Activated T-helper 2 cell treated with anti-CD3 and anti-CD28 coated beads, Interferon-gamma antibody, Interleukin-2, Interleukin-4, amounts not matched to agents 10 μg/mL and 5 μg/mL and 100 μg/mL, durations not matched to agents 14 hours and 24 hours and 36 hours (primary cell): ENCODE measurements at places on chromosomes 3 and 15.

DNA sequence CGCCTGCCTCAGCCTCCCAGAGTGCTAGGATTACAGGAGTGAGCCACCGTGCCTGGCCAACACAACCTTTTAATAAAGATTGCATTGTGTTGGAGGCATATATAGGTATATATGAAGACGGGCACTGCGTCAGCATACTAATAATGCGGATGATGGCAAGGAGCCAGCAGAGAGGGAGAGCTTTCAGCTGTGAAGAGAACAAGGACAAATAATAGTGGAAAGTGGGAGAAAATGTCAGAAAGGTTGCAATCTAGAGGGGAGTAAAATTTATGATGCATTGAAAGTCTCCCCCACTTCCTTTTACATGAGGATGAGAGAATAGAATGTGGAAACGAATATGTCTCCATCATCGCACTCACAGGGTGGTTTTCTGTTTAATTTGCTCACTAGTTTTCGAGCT is 170.5 kb upstream of the TBL1XR1 start:
- no peak overlapping the region for H3K27ac ChIP-seq
- DNase-seq, result no peak
- no peaks in the 10 kb centered on the region for H3K36me3 ChIP-seq
- peaks cover 1% of the 10 kb centered on the region for H3K27me3 ChIP-seq

- no peak overlapping the region for H3K4me3 ChIP-seq
- H3K4me1 ChIP-seq, result no peaks in the 10 kb centered on the region
- no peaks in the 10 kb centered on the region for H3K27me3 ChIP-seq
Observed at GRCh38 chr3:78881501-78881900, 886.3 kb downstream of the ROBO1 start.

- no peak for DNase-seq
- peaks cover 5% of the 10 kb centered on the region for H3K27me3 ChIP-seq
Observed at GRCh38 chr3:13037458-13038117, 35.6 kb downstream of the IQSEC1 start.

DNA sequence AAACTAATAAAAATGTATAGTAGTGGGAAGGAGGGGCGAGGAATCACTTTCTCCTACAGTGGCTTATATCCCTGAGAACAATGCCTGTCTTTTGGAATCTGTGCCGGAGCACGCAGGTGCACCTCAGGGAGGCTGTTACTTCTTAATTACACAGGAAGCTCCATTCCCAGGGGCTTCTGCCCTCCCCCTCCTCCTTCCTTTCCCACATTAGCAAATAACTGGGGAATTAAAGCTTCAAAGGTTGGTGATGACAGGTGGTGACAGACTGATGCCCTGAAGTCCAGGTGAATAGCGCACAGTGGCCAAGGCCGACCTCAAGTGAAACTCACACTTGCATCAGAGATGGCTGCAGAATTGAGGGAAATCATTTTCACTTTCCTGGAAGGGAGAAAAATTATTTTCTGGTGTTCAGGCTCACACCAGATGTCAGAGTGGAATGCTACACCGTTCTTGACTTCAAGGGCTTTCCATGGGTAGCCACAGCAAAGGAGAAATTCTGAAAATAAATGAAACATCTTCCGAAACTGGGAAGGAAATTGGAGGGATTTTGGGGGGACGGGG is 3.7 kb downstream of the GRAMD2A start:
- peaks cover 22% of the 10 kb centered on the region for H3K27me3 ChIP-seq
- peaks cover 5% of the 10 kb centered on the region for H3K4me1 ChIP-seq
- no peak for DNase-seq
- no peak overlapping the region for H3K27ac ChIP-seq

DNA sequence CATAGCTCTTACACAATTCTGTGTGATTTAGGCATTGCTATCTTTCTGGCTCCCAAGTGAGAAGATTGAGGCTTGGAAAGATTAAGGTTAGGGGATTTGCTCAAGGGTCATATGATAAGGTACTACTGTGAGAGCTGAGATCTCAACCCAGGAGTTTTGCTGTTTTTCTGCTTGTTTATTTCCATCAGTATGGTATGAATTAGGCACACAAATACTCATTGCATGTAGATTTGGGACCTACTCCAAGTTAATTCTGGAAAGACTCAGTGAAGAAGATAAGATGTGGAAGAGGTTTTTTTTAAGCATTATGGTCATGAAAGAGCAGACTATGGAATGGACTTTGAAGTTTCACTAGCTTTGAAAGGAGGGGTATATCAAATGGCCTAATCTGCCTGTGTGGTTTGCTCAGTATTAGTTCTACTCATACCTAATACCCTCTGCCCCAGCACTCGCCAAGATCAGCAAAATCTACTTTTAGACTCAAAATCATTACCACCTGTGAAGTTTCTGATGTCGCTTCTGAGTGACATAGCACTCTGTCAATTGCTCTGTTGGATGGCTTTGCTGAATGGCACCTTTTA is 12.5 kb downstream of the MBNL1 start:
- no peak overlapping the region for H3K4me3 ChIP-seq
- DNase-seq, result no peak
- H3K4me1 ChIP-seq, result peaks cover 71% of the 10 kb centered on the region
- H3K27me3 ChIP-seq, result no peaks in the 10 kb centered on the region

GRCh38 chr15:93800805-93801204 is 430.6 kb upstream of the MCTP2 start:
- no peak overlapping the region for H3K27ac ChIP-seq
- no peaks in the 10 kb centered on the region for H3K4me1 ChIP-seq

GRCh38 chr3:172119266-172119969 is 80.0 kb downstream of the FNDC3B start:
- peaks cover 2% of the 10 kb centered on the region for H3K4me1 ChIP-seq
- no peak overlapping the region for H3K27ac ChIP-seq
- peaks cover 11% of the 10 kb centered on the region for H3K36me3 ChIP-seq
- DNase-seq, result no peak
- no peak overlapping the region for H3K4me3 ChIP-seq

GRCh38 chr3:109257269-109257668 is 59.0 kb downstream of the DPPA2 start:
- no peaks in the 10 kb centered on the region for H3K4me1 ChIP-seq
- no peak overlapping the region for H3K27ac ChIP-seq
- no peaks in the 10 kb centered on the region for H3K27me3 ChIP-seq
- no peak overlapping the region for H3K4me3 ChIP-seq
- H3K36me3 ChIP-seq, result no peaks in the 10 kb centered on the region

- no peak for DNase-seq
- H3K36me3 ChIP-seq, result no peaks in the 10 kb centered on the region
- no peaks in the 10 kb centered on the region for H3K27me3 ChIP-seq
Observed at GRCh38 chr3:143261848-143262247, 142.3 kb downstream of the CHST2 start.

DNA sequence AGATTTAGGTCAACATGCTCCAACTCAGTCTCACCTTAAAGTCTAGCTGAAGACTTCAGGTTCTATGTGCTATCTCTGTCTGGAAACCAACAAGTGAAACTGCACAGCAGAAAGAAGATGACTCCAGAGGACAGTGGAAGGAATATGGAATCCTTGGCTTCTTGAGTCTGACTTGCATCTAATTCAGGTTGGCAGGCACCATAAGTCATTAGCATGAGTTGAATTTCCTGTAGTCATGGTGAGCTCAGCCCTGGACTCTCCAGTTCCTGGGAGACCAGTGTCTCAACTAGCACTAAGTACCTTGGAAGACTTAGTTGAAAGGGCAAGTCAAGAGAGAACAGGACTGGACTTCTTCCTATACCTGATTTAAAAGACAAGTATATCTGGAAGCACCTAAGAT is 129.7 kb downstream of the DTWD1 start:
- peaks cover 9% of the 10 kb centered on the region for H3K27me3 ChIP-seq
- no peak overlapping the region for H3K27ac ChIP-seq
- no peaks in the 10 kb centered on the region for H3K36me3 ChIP-seq

DNA sequence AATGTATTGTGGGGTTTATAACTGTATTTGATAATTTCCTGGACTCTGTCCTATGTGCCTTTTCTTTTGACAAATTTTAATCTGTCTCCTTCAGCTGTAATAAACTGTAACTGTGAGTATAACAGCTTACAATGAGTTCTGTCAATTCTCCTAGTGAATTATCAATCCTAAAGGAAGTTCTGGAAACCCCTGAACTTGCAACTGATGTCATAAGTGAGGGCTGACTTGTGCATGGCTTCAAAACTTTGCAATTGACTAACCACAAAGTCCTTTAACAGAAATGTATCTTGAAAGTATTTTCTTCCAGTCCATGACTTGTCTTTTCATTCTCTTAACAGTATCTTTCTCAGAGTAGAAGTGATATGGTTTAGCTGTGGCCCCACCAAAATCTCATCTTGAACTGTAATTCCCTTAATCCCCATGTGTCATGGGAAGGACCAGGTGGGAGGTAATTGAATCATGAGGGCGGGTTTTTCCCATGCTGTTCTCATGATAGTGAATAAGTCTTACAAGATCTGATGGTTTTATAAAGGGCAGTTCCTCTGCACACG is 108.3 kb downstream of the TFDP2 start:
- H3K27ac ChIP-seq, result no peak overlapping the region
- H3K4me3 ChIP-seq, result no peak overlapping the region
- H3K27me3 ChIP-seq, result peaks cover 2% of the 10 kb centered on the region
- no peak for DNase-seq

GRCh38 chr3:49120096-49120437 is 556 bp downstream of the USP19 start:
- peaks cover 11% of the 10 kb centered on the region for H3K4me1 ChIP-seq
- H3K27ac ChIP-seq, result peak overlapping the region; percentile 80
- H3K4me3 ChIP-seq, result peak overlapping the region; percentile 88
- peaks cover 40% of the 10 kb centered on the region for H3K36me3 ChIP-seq
- no peaks in the 10 kb centered on the region for H3K27me3 ChIP-seq
- no peak for DNase-seq

- peaks cover 22% of the 10 kb centered on the region for H3K4me1 ChIP-seq
- H3K27ac ChIP-seq, result no peak overlapping the region
- no peaks in the 10 kb centered on the region for H3K27me3 ChIP-seq
- H3K36me3 ChIP-seq, result peaks cover 75% of the 10 kb centered on the region
- H3K4me3 ChIP-seq, result no peak overlapping the region
Observed at GRCh38 chr15:99681990-99682389, 51.2 kb downstream of the LYSMD4 start.

GRCh38 chr15:91698241-91698640 is 155.3 kb upstream of the SLCO3A1 start:
- H3K36me3 ChIP-seq, result no peaks in the 10 kb centered on the region
- H3K27me3 ChIP-seq, result peaks cover 10% of the 10 kb centered on the region
- H3K4me1 ChIP-seq, result no peaks in the 10 kb centered on the region

DNA sequence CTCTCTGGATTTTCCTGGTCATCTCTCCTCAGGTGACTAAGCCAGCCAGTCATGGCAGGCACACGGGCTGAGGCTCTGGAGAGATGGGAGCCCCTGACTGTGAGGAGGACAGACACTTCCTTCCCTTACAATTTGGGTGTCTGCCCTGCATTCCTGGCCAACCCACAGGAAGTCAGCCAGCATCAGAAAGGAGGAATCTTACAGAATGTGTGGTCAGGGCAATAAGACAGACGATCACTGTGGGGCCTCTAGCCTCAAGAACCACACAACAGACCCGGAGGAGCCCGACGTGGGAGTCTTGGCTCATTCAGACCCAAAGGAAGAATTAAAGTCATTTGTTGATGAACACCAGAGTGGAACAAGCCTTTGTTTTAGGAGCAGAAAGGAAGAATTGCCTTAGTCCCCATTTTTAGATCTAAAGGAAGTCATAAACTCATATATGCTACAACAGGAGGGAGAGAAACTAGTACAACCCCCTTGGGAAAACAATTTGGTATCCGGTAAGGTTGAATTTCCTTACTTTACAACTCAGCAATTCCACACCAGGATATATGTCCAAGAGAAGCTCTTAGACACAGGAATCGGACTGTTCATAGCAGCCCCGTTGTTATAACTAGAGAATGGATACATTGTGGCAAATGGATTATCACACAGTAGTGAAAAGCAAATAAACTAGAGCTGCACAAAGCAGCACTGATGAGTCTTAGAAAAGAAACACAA is 62.2 kb downstream of the ABTB1 start:
- no peak overlapping the region for H3K4me3 ChIP-seq
- peaks cover 9% of the 10 kb centered on the region for H3K4me1 ChIP-seq
- H3K27ac ChIP-seq, result no peak overlapping the region

- H3K36me3 ChIP-seq, result no peaks in the 10 kb centered on the region
- H3K27me3 ChIP-seq, result peaks cover 13% of the 10 kb centered on the region
- no peaks in the 10 kb centered on the region for H3K4me1 ChIP-seq
- no peak overlapping the region for H3K4me3 ChIP-seq
- no peak for DNase-seq
Observed at GRCh38 chr3:124850633-124851032, 36.5 kb downstream of the ITGB5 start.

DNA sequence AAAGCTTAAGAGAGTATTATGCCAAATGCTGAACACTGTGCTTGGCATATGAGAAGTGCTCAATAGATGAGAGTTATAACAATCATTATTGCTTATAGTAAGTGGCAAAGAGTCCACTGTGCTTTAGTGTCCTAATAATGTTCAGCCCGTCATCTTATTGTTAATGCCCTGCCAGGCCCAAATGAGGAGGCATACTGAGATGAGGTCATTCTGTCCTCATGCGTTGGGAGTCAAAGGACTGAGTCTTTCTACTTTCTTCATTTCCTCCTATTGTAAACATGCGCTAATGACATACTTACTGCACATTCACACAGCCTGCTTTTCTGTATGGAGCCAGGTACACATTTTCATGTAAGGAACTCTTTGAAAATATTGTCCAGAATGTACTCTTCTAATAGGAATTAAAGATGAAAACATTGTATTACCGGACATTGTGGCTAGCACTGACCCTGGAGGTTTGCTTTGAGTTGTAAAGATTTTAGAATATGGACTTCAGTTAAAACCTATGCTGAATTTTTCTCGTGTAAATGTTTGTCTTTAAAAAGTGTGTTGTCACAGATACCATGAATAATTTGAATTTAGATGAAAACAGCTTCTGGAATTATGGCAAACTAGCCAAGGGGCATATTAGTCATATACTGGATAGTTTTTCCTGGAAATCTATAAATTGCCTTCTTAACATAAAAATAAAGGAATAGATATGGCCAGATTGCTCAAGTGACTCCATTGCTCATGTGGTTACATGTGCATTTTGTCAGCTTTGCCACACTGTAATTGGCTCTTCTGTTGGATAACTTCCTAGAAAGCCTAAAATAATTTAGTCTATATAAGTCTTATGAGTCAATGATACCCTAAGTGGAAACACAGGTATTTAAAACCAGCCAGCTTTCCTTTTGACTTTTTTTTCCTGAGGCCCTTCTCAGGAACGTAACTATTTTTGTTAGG is 38.3 kb downstream of the KBTBD12 start:
- no peaks in the 10 kb centered on the region for H3K4me1 ChIP-seq
- no peak for DNase-seq
- H3K4me3 ChIP-seq, result no peak overlapping the region
- no peak overlapping the region for H3K27ac ChIP-seq
- H3K27me3 ChIP-seq, result peaks cover 28% of the 10 kb centered on the region

GRCh38 chr3:158685159-158685558 is 12.7 kb upstream of the LXN start:
- peaks cover 4% of the 10 kb centered on the region for H3K4me1 ChIP-seq
- H3K27me3 ChIP-seq, result no peaks in the 10 kb centered on the region
- no peak for DNase-seq
- peaks cover 13% of the 10 kb centered on the region for H3K36me3 ChIP-seq

- no peak for DNase-seq
- H3K4me1 ChIP-seq, result peaks cover 20% of the 10 kb centered on the region
- H3K36me3 ChIP-seq, result no peaks in the 10 kb centered on the region
- no peak overlapping the region for H3K4me3 ChIP-seq
- H3K27me3 ChIP-seq, result no peaks in the 10 kb centered on the region
Observed at GRCh38 chr15:76575274-76575673, 238.7 kb downstream of the ISL2 start.
